ENCODE measurements at places on chromosomes 6 and 20. TPM values are rescaled to one million over a fixed set of nuclear protein-coding genes. Genes with fewer than 3 reads are reported as not detected.

- H3K4me1 ChIP-seq, result peaks cover 55% of the 10 kb centered on the region
- H3K4me3 ChIP-seq, result no peak overlapping the region
- no peaks in the 10 kb centered on the region for H3K27me3 ChIP-seq
Observed at GRCh38 chr6:149467265-149467664, 17.5 kb downstream of the ZC3H12D start.

- no peak overlapping the region for H3K27ac ChIP-seq
- peaks cover 47% of the 10 kb centered on the region for H3K4me1 ChIP-seq
- H3K36me3 ChIP-seq, result peaks cover 6% of the 10 kb centered on the region
- H3K27me3 ChIP-seq, result no peaks in the 10 kb centered on the region
- no peak overlapping the region for H3K4me3 ChIP-seq
- no peak for DNase-seq
Observed at GRCh38 chr6:5513408-5513807, 252.1 kb downstream of the FARS2 start.

DNA sequence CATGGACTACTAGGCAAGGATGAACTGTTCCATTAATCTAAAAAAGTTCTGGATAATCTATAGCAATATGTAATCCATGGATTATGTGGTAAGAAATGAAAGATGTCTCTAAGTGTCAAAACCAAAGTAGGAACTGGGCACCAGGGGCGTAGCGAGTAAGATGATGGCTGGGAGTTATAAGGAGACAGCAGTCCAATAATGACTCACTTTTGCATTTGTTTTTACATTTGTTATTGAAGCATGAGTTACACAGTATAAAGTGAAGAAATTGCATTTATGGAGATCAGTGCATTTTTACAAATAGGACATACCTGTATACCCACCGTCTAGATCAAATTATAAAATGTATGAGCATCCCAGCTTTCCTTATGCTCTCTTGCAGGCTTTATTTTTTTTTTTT is 878.5 kb upstream of the MAP3K7 start:
- no peak overlapping the region for H3K4me3 ChIP-seq
- no peaks in the 10 kb centered on the region for H3K27me3 ChIP-seq
- no peaks in the 10 kb centered on the region for H3K36me3 ChIP-seq

GRCh38 chr6:35497571-35498421 is 917 bp upstream of the TEAD3 start:
- H3K27me3 ChIP-seq, result peaks cover 40% of the 10 kb centered on the region
- peaks cover 13% of the 10 kb centered on the region for H3K4me1 ChIP-seq
- no peaks in the 10 kb centered on the region for H3K36me3 ChIP-seq
- H3K27ac ChIP-seq, result no peak overlapping the region
- DNase-seq, result peak; percentile 49
- peak overlapping the region; percentile 67 for H3K4me3 ChIP-seq

GRCh38 chr6:168058691-168059551 is 20.1 kb downstream of the FRMD1 start:
- no peaks in the 10 kb centered on the region for H3K36me3 ChIP-seq
- no peaks in the 10 kb centered on the region for H3K4me1 ChIP-seq
- H3K4me3 ChIP-seq, result no peak overlapping the region
- no peak overlapping the region for H3K27ac ChIP-seq
- H3K27me3 ChIP-seq, result no peaks in the 10 kb centered on the region

DNA sequence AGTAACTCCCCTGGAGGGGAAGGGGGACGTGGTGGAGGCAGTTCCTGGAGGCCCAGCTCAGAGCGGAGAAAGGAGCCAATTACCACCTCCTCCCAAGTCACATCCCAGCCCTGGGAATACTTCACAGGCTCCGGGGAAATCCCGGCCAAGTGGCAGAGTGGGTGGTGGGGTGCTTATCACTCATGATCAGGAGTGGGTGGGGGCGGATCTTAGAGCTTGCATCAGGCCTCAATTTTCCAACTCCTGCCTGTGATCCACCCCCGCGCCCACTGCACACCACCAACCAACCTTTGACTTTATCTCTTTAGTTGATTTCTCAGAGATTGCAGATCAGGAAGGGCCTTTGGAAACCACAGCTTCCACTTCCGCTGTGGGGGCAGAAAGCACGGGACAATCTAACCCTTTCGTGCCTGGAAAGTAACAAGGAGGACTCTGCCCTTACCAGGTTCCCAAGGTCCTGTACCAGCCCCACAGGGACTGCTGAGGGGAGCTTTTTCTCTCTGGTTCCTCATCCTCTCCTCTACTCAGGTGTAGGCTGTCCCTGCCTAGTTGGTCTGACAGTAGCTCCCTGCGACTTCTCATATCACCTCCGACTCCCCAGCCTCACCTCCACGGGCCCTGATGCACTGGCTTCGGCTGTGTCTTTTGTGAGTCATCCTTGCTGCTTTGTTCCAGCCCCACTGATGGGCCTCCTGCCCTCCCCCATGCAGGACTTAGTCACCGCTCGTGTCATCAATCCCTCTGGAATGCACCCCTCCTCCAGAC is 24.9 kb upstream of the IER3 start:
- no peaks in the 10 kb centered on the region for H3K36me3 ChIP-seq
- H3K27ac ChIP-seq, result peak overlapping the region; percentile 65
- peak overlapping the region; percentile 28 for H3K4me3 ChIP-seq
- peaks cover 7% of the 10 kb centered on the region for H3K27me3 ChIP-seq

OPN5 gene
- total RNA-seq, result not detected

MCHR2 gene
- not detected for total RNA-seq

MGME1 gene
- total RNA-seq, result 56.7 TPM

ABHD16B gene
- not detected for total RNA-seq

LKAAEAR1 gene
- total RNA-seq, result not detected

CASS4 gene
- total RNA-seq, result 13.2 TPM

Measured in activated CD4-positive, alpha-beta memory T cell treated with anti-CD3 and anti-CD28 coated beads, Interleukin-2, amount 10 ng/mL, durations not matched to agents 7 days and 5 days (primary cell).